ENCODE measurements at places on chromosomes 2 and 18.

DNA sequence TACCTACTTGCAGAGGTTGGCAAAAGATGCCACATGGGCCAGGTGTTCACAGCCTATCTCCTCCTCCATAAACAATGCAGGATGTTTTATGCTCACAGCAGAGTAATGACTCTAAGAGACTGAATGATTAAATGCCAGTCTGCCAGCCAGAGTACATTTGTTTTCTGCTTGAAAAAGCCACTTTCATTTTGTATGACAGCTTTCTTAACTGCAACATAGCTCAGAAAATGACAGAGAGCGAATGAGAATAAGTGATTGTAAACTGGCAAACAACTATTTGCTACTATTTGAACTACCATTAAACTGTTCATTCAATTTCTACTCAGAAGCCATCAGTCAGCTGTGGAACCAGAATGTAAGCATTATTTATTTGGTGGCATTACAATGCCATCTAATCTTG lies 50.6 kb upstream of the DCC start:
- DNase-seq: no peak

GRCh38 chr18:79343567-79344207 lies 52.0 kb upstream of the NFATC1 start:
- DNase-seq: no peak

DNA sequence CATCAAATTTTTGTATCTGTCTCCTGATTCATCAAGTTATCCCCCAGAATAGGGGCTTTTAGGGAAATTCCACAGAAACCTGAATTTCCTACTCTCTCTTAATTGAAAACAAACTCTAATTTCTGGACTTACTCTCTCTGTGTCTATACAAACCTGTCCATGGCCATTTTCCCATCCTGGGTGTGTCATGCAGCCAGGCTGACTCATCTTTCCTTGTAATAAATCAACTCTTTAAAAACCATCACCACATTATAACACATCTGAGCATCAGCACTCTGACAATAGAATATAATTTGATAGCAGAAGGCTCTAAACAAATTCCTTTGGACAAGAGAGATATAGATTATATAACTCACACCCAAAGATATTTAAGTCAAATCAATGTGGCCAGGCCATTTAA lies 610.2 kb downstream of the DCC start:
- no peak for DNase-seq

- DNase-seq: no peak
Observed at GRCh38 chr2:215161301-215161829, 22.9 kb upstream of the ABCA12 start.

DNA sequence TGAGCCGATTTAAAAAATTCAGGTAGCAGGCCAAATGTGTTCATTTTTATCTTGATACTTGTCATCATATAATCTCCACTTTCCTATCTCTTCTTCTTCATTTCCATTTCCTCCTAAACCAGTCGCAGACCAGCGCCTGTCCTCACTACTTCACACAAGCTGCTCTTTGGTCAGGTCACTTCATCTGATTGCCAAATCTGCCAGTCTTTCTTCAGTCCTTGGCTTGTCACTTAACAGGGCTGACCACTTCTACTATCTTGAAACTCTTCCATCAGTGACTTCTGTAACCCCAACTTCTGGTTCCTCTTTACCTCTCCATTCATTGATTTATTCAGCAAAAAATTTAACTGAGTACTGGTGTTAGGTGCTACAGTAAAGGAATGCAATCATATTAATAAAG lies 18.0 kb upstream of the SPRED2 start:
- DNase-seq: no peak

- DNase-seq: no peak
Observed at GRCh38 chr2:223185638-223186037, 133.6 kb downstream of the KCNE4 start.

DNA sequence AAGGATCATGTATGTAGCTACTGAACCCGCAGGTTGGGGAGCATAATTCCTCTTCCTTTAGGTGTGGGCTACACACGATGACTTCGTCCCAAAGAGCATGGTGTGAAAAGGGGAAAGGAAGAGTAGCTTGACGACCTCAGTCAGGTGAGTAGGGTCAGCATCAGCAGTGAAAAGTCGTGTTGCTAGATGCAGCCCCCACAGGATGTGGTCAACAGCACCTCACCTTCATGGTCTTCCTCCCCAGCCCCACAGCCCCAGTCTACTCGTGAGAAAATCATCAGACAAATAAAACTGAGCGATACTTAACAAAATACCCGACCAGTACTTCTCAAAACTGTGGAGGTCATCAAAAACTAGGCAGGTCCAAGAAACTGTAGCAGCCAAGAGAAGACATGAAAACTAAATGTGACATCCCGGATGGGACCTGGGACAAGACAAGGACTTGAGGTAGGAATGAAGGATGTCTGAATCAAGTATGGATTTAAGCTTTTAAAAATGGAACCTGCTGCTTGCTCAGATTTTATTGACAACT lies 77.5 kb upstream of the NFATC1 start:
- no peak for DNase-seq

DNA sequence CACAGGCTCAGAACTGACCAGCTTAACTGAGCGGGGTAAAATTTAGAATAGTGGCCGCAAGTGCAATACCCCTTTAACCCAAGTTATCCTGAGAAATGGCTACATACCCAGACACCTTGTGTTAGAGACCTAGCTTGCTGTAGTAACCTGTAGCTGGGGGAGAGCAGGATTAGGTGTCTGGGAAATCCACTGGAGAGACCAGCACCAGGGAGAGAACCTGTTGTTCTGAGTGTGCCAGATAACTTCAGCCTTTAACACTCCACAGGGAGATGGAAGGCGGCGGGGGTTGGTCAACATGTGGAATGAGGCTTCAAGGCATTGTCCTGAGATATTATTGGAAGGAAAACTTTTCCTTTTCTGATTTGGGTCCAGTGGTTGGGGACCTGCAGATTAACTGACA lies 356.0 kb downstream of the PTPRM start:
- no peak for DNase-seq

DNA sequence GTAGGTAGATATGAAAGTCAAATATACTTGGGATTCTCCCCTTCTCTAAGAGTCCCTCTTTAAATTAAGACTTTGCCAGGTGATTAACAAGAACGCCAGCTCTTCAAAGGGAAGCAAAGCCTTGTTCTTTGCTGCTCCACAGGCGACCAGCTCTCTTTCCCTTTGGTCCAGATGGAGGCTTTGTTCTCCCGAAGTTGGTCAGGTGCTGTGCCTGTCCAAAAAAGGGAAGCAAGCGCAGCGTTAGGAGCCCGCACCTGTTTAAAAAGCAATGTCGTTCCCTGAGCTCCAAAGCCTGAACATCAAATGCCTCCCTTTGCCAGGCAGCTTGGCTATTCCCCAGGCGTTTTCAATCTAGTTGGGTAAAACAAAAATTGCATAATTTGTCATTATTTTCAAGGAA lies 1913.1 kb upstream of the PIK3C3 start:
- DNase-seq: no peak
